Stimulated activated CD4-positive, alpha-beta T cell treated with anti-CD3 and anti-CD28 coated beads, TNF-alpha, amount 100 ng/mL, for 1 hour (primary cell): ENCODE measurements at places on chromosomes 7 and 10.

GRCh38 chr7:3995187-3995586, 686.9 kb upstream of the FOXK1 start:
- no peak for DNase-seq

DNA sequence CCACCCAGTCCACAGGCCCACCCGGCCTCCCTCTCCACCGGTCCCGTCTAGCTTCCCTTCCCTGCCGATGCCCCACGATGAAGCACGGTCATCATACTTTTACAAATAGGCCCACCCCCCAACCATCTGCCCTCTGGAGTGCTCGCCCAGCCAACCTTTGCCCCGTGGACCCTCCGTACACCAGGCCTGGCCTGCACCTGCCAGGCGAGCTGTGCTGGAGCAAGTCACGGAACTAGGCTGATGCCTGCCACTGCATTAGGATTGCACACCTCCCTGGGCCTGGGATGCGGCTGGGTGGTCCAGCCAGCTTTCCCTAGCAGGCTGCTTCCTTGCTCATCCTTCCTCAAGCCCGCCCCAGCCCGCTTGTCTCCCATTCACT, 44.7 kb downstream of the PPIF start:
- DNase-seq: no peak

GRCh38 chr10:59082249-59082648, 94.2 kb upstream of the PHYHIPL start:
- DNase-seq: no peak

DNA sequence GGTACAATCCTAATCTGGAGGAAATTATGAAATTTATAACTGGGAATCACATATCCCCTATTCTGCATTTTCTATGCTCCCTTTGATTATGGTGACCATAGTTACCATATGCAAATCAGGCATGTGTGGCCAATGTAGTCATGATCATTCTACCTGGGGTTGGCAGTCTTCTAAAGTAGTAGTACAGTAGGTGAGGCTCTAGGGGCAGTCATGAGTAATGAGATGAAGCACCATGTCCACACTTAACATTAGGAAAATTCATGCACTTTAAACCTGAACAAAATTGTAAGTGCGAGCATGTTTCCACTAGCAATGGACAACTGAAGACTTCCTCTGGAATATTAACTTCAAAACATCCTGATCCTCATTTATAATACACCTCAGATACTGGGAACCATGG, 545.9 kb downstream of the SUGCT start:
- no peak for DNase-seq

GRCh38 chr10:131816941-131817700, 83.7 kb upstream of the PPP2R2D start:
- DNase-seq: no peak

GRCh38 chr7:142882338-142882678, 3.2 kb downstream of the TRPV6 start:
- no peak for DNase-seq

GRCh38 chr7:140168816-140169215, 8.0 kb downstream of the KDM7A start:
- DNase-seq: no peak

DNA sequence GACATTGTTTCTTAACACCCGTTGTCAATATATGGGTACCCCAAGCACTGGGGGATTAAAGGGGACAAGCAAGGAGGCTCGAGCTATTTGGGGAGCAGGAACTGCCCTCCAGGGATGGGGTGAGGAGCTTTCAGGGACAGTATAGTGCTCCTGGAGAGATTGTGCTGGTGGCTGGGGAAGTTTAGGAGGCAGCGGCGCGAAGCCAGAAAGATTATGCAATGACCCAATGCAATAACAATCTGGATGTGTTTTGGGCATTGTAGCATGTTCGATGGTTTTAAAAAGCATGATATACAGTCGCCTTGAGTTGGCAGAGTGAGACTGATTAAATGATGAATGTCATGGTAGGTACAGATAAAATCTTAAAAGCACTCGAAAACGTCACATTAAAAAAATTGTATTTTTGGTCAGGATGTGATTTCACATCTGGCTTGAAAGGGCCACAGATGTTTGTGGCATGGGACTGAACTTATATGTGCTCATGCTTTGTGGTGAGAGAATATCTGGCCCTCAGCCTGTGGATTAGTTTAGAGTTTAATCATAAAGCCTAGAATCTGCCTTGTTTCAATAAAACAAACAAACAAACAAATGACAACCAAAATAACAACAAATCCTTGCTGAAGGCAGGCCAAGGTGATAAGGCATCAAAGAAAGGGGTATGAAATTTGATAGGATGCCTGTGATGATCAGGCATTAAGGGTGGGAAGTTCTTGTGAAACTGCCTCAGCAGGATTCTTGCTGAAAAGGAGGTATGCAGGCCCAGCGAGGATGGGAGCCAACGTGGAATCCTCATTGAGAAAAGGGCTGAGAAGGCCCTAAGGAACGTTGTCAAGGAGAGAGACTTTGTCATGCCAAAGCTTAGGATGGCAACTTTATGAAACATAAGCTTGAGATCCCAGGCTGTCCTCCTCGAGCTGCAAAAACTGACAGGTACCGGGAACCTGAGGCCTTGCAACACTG, 417.1 kb upstream of the KLF6 start:
- no peak for DNase-seq
